ENCODE measurements at places on chromosomes 3 and 15.

- DNase-seq = no peak
Observed at GRCh38 chr3:146536681-146537080, 7.7 kb downstream of the PLSCR1 start.

DNA sequence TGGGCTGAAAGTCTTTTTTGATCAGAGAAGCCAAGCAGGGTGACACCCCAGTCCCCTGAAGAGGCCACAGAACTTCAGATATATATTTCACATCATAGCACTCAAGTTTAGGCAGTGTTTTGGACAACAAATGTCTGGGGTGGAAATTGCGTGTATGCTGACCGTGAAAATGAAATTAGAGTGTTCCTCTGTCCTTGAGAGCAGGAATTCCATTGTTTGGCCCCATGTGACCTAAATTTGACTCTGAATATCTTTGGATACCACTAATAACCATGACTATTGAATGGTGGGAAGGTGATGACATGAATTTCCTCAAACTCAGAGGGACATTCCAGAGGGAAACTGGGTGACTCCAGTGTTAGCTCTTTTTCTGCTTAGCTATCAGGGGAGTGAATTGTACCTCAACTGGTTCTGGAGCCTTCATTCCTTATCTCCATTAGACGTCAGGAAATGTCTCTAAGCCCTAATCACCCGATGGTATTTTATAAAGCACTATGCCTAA, 263.5 kb upstream of the RASGRP1 start:
- peak; percentile 41 for DNase-seq

- no peak for DNase-seq
Observed at GRCh38 chr15:86001200-86001599, 78.5 kb upstream of the AGBL1 start.

- DNase-seq = no peak
Observed at GRCh38 chr3:170493712-170494182, 75.1 kb downstream of the CLDN11 start.

DNA sequence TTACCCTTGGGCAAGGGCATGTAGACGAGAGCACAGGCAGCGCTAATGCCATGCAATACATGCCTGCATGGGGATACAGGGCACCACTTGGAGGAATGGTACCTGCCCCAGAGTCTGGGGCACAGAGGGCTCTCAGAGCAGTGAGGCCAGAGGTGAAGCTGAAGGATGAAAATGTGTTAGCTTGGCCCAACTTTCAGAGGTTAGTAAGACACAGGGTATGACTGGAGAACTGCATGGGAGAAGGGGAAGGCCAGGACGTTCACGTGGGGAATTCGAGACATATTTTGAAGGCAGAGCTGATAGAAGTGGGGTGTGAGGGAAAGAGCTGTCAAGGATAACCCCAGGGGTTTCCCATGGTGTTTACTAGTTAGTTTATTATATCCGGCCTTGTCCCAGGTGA, 19.6 kb downstream of the CSRNP1 start:
- DNase-seq = no peak

DNA sequence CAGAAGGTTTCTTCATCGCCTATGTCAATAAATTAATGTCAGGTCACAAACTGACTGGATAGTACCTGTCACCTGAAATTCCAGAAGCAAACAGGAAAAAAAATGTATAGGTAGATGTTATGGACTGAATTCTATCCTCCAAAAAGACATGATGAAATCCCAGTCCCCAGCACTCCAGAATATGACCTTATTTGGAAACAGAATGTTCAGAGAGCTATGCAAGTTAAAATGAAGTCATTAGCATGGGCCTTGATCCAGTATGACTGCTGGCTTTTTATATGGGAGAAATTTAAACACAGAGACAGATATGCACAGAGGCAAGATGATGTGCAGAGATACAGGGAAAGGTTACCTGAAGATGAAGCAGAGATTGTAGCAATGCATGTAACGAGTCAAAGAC, 953.4 kb downstream of the ZPLD1 start:
- peak; percentile 68 for DNase-seq

- no peak for DNase-seq
Observed at GRCh38 chr3:136166507-136166906, 29.6 kb downstream of the MSL2 start.

GRCh38 chr3:43914269-43914668, 223.5 kb downstream of the ABHD5 start:
- DNase-seq = no peak

GRCh38 chr3:45261333-45262110, 35.4 kb upstream of the TMEM158 start:
- no peak for DNase-seq

GRCh38 chr3:56269755-56270535, 198.3 kb downstream of the ERC2 start:
- peak; percentile 13 for DNase-seq

DNA sequence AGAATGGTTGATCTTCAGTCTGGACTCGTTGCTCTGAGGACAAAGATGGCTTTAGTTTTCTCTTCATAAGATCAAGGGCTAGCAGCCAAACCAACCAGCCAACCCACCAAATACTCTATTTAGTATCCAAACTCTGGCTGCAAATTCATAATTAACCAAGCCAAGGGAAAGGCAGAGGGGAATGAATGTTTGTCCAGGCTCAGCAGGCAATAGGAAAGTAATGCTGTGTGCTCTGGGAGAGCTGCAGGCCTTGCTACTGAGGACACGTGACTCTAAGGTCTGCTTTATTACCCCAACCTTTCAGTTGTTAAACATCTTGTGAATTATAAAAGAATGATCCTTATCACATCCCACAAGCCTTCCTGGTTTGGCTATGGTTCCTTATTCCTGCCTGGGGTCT, 52.3 kb upstream of the GALNT15 start:
- DNase-seq = no peak

DNA sequence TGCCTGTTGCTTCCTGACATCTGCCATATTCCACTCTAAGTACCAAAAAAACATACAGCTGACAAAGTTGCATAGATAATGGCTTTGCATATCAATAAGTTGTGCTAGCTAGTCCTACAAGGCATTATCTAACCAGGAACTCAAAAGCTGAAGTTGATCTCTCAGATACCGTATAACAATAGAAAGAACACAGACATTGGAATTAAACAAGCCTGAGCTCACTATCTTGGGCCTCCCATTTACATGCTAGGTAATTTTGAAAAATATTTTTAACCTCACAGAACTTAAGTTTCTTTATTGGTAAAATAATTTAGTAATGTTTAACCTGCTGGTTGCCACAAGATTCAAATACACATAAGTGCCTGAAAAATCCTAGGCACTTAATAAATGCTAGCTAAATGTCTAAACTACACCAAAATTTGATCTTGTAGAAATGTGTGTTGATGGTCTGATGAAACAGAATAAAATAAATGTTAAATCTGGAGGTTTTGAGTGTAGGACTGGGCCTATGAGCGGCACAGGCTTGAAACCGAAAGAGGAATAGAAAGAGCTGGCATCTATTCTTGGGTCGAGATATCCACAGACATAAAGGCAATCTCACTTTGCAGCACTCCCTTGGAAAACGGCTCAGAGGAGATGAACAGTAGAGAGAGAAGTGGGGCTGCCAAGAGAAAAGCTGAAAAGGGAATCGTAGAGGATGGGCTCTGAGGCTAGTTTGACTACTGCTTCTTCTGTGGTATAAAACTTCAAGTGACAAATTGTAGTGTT, 29.9 kb upstream of the TTC14 start:
- no peak for DNase-seq

GRCh38 chr3:141646760-141647561, 91.1 kb upstream of the RNF7 start:
- DNase-seq = no peak

- DNase-seq = no peak
Observed at GRCh38 chr3:173257797-173258196, 116.8 kb upstream of the SPATA16 start.

DNA sequence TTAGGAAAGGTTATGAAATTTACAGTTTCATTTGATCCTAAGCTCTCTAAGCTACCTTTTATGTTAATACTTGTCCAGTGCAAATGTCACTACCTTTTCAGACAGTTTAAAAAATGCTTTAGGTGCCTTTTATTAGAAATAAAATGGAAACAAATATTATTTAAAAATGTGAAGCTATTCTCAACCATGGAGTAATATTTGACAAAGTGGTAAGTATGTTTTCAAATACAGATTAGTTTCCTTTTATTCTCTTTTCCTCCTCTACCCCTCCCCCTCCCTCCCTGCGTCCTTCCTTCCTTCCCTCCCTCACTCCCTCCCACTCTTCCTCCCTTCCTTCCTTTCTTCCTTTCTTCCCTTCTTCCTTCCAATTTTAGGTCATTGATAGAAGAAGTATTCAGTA, 6.3 kb downstream of the LRRC3B start:
- DNase-seq = no peak

DNA sequence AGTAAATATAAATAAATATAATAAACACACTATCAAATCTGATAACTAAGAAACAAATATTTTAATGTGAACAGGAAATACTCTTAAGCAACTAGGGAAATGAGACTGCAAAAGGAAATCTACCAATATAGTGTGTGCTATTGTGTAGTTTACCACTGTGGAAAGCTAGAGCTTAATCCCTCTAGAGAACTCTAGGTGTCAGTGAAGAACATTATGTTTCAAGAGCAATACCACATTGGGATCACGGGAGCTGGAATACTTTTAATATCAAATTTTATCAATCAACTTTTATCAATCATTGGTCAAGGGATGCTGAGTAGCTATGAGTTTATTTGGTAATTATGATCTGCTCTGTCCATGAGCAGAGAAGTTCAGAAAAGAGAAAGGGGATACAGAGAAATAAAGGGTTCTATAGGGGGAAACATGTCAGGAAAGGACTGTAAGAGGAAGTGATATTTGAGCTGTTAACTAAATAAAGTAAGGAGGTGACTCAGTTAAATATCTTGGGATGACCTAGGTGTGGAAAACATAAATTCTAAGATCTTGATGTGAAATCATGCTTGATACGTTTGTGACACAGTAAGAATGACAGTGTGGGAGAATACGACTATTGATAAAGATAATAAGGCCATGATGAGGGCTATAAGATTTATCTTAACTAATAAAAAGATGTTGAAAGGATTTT, 762.2 kb upstream of the ALCAM start:
- no peak for DNase-seq

DNA sequence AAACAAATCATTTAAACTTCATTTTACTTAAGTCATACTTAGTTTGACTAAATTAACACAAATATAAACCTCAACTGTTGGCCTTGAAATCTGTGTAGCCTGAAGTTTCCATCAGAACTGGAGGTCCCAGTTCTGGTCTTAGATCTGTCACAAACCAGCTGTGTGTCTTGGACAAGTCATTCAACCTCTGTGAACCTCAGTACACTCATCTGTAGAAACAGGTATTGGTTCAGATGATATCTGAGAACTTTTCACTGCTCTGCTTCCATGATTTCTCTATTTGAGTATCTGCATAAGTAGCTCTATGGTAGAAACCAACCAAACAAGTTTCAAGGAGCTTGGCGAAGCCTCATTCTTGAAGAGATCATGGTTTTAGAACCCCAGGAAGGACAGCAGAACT, 60.4 kb upstream of the SLC2A2 start:
- DNase-seq = no peak

DNA sequence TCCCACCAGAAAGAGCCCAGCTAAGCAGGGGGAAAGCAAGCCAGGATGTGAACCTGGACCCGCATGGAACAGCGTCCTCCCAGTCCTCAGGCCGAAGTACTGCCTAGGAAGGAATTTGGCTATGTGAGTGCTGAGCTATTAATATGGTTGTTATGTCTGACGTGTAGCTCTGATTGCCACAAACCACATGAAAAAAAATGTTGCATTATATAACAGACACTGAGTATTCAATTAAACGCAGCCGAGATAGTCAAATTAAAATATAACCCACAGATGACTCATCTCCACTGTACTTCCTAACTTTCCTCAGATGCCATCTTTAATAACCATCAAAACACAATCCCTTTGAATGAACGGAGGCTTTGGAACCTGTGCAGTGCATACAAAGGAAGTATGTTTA, 111.1 kb downstream of the GABRB3 start:
- no peak for DNase-seq

DNA sequence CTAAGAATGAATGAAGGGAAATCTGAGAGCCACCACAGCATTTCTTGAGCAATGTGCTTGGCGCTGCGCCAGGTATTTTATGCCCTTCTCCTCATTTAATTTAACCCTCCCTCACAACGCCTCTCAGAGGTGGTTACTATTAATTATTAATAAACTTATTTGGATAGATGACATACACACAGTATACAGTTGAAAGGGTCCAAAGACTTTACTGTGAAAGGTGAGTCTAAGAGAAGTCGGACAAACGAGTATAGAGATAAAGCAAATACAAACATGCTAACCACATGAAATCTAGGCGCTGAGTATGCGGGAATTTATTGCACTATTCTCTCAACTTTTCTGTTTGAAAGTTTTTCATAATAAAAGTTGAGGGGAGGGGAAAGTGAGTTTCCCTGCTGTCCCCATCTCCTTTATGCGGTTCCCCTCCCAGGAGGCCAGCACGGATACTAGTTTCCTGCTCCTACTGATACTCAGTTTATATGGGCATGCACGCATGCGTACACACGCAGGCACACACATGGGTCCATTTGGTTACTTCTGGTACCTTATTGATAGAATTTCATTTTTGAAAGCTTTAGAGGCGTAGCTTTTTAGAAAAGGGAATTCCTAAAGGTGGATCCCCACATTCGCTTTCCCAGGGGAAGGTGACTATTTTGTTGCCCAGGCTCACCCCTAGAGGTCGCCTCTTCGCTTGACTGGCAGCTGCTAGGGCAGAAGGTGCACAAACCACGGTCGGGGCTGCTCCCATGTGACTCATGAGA, 28.5 kb upstream of the KCTD6 start:
- peak; percentile 64 for DNase-seq
